ENCODE measurements at places on chromosomes 12 and 14. TPM values are rescaled to one million over a fixed set of nuclear protein-coding genes. Genes with fewer than 3 reads are reported as not detected.

ERC1 gene
- total RNA-seq, result 22.7 TPM

FITM1 gene
- 0.27 TPM for total RNA-seq

SERPINA9 gene
- total RNA-seq, result not detected

GLIPR1L2 gene
- 0.18 TPM for total RNA-seq

ARHGDIB gene
- total RNA-seq, result 193 TPM

NR1H4 gene
- not detected for total RNA-seq

EPYC gene
- not detected for total RNA-seq

IGF1 gene
- total RNA-seq, result 0.09 TPM

WNT1 gene
- not detected for total RNA-seq

SMOC1 gene
- total RNA-seq, result under 0.01 TPM

STRN3 gene
- 65.5 TPM for total RNA-seq

NRL gene
- total RNA-seq, result 0.45 TPM

KRT81 gene
- total RNA-seq, result 0.18 TPM

DACT1 gene
- total RNA-seq, result 0.18 TPM

RTL1 gene
- total RNA-seq, result not detected

LMO3 gene
- under 0.01 TPM for total RNA-seq

CAPZA3 gene
- total RNA-seq, result not detected

CCDC60 gene
- not detected for total RNA-seq

ZDHHC22 gene
- total RNA-seq, result not detected

SPIC gene
- not detected for total RNA-seq

BDKRB2 gene
- under 0.01 TPM for total RNA-seq

CLECL1 gene
- not detected for total RNA-seq

CHGA gene
- total RNA-seq, result not detected

KCNC2 gene
- not detected for total RNA-seq

PDE3A gene
- 14.8 TPM for total RNA-seq
